ENCODE measurements at places on chromosomes 7 and 10. TPM values are rescaled to one million over a fixed set of nuclear protein-coding genes. Genes with fewer than 3 reads are reported as not detected.

The ADCY1 gene
- 5.5 TPM for polyA plus RNA-seq

The CREB3L2 gene
- 51.8 TPM for polyA plus RNA-seq

The C10orf53 gene
- not detected for polyA plus RNA-seq

The SFTPA1 gene
- polyA plus RNA-seq: not detected

The OIT3 gene
- 3.4 TPM for polyA plus RNA-seq

The SPDYE6 gene
- polyA plus RNA-seq: 2.0 TPM

The NUTM2D gene
- polyA plus RNA-seq: 7.6 TPM

The WDFY4 gene
- polyA plus RNA-seq: 2.4 TPM

The JAZF1 gene
- 14.7 TPM for polyA plus RNA-seq

The C7orf57 gene
- polyA plus RNA-seq: 0.66 TPM

The CDC14C gene
- polyA plus RNA-seq: not detected

The CALHM2 gene
- 12.8 TPM for polyA plus RNA-seq

The IQCE gene
- polyA plus RNA-seq: 16.5 TPM

The SYT15B gene
- 2.7 TPM for polyA plus RNA-seq

The CRTAC1 gene
- 4.4 TPM for polyA plus RNA-seq

The CXCL12 gene
- polyA plus RNA-seq: 471 TPM

DNA sequence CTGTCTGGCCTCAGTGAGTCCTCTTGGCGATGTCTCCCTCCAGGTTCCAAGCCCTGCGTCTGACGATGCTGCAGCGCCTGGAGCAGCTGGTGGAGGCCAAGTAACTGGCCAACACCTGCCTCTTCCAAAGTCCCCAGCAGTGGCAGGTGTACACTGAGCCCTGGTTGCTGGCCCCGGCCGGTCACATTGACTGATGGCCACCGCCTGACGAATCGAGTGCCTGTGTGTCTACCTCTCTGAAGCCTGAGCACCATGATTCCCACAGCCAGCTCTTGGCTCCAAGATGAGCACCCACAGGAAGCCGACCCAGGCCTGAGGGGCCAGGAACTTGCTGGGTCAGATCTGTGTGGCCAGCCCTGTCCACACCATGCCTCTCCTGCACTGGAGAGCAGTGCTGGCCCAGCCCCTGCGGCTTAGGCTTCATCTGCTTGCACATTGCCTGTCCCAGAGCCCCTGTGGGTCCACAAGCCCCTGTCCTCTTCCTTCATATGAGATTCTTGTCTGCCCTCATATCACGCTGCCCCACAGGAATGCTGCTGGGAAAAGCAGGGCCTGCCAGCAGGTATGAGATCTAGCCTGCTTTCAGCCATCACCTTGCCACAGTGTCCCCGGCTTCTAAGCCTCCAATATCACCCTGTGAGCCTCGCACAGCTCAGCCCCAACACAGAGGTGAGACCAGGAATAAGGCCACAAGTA lies 7.3 kb upstream of the ZNF22 start:
- no peak for DNase-seq

GRCh38 chr7:111789870-111790269 lies 227.6 kb upstream of the IMMP2L start:
- no peak for DNase-seq

DNA sequence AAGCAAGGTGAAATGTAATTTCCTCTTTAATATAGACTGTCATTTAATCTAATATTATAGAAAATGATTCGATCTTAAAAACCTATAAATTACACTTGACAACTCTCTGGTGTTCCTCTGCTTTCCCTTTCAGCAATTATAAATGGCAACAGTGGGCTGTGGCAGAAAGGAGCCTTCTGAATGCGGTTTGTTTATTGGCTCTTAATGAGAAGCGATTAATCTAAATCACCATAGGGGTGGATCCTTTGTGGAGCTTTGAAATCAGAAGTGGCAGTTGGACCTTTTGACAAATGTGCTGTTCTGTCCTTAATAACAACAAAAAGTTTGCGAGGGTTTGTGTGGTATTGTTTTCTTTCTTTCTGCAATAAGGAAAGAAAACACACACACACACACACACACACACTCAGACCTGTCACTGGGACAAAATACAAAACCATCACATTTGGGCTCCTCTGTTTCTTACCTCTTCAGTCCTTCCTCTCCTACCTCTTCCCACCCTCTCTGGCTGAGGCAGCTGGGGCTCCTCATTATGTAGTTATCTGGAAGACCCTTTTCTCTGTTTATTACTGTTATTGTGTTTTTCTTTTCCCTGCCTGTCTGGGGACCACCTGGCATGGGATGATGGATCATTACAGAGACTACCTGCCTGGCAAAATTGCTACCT lies 316.2 kb downstream of the SORCS3 start:
- no peak for DNase-seq

GRCh38 chr10:51667678-51668335 lies 31.6 kb downstream of the CSTF2T start:
- no peak for DNase-seq

DNA sequence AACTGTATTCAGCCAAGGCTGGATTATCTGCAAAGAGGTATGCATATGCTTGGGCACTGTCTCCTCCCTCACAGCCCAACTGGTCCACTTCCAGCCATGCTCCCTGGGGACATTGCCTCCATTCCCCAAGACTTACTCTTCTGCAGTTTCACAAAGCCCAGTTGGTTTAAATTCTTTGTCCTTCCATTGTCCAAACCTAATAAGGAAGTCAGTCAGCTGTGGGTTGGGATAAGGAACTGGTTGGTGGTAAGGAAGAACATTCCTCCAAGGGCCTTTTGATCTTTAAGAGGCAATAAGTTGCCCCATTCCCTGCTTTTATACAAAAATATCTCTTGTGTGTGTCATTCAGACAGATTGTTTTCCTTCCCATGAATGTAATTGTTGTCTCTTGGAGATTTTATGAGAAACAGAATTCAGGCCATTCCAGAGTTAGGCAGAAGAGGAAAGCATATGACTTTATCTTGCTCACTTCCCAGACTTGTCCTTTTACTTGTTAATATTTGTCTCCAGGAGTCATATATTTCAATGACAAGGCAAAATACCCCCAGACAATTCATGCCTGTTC lies 673.7 kb downstream of the SUGCT start:
- DNase-seq: no peak

- no peak for DNase-seq
Observed at GRCh38 chr10:71831646-71832552, 19.2 kb downstream of the PSAP start.

DNA sequence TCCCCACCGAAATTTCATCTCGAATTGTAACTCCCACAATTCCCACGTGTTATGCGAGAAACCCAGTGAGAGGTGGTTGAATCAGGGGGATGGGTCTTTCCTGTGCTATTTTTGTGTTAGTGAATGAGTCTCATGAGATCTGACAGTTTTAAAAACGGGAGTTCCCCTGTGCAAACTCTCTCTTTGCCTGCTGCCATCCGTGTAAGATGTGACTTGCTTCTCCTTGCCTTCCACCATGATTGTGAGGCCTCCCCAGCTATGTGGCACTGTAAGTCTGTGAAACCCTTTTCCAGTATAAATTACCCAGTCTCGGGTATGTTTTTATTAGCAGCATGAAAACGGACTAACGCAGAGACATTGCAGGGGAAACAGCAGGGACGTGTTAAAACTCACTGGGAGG lies 5.3 kb upstream of the OLAH start:
- no peak for DNase-seq

DNA sequence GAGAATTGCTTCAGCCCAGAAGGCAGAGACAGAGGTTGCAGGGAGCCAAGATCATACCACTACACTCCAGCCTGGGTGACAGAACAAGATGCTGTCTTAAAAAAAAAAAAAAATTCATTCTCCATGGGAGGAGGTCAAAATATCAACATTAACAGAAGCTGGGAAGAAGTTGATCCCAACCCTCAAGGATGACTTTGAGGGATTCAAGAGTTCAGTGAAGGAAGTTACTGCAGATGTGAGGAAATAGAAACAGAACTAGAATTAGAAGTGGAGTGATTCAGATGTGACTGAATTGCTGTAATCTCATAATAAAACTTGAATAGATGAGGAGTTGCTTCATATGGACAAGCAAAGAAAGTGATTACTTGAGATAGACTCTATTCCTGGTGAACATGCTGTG lies 19.7 kb upstream of the RPEL1 start:
- no peak for DNase-seq

GRCh38 chr7:93890464-93891068 lies at the start of gene TFPI2:
Gene TFPI2, minus strand, starts transcription at chr7:93890753. Its CDS starts 75 bp downstream, at chr7:93890678.
- DNase-seq: peak; percentile 41

DNA sequence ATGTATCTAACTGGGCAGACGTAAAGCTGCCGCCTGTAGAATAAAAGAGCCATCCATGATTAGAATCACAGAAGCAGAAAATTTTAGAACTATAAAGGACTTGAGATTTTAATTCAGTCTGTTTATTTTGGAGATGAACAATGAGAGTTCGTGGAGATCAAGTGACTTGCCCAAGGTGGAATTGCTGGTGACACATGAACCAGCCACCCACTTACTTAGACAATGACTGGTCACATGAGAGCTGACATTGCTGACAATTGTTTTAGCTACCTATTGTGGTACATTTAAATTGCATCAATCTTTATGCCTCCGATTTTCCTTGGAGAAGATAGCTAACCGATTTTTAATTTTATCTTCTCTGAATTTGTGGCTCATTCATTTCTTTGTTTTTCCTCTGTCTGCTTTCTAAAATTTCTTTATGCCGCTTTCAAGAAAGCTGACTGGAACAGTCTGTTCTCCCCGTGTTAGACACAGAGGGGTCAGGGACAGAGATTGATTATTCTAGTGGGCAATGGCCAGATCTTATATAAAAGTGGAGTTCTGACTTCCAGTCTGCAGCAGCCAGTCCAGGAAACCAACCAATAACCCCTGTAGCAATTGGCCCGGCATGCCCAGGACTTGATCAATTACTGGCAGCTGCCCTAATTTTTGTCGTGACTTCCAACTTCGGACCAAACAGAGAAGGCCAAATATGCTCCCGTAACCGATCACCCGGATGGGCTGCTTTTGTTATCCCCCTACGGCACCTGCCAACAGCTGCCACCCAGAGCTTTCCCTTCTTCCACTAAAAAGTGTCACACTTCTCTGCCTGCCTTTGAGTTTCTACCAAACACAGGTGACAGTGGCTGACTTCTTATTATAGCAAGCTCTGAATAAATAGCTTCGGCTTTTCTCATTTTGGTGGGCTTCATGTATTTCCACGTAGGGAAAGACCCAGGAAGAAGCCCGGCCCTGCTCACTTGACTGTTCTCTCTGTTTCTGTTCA lies 241.6 kb downstream of the CAMK1D start:
- no peak for DNase-seq

GRCh38 chr7:70944516-70944915 lies 187.4 kb upstream of the GALNT17 start:
- DNase-seq: no peak

DNA sequence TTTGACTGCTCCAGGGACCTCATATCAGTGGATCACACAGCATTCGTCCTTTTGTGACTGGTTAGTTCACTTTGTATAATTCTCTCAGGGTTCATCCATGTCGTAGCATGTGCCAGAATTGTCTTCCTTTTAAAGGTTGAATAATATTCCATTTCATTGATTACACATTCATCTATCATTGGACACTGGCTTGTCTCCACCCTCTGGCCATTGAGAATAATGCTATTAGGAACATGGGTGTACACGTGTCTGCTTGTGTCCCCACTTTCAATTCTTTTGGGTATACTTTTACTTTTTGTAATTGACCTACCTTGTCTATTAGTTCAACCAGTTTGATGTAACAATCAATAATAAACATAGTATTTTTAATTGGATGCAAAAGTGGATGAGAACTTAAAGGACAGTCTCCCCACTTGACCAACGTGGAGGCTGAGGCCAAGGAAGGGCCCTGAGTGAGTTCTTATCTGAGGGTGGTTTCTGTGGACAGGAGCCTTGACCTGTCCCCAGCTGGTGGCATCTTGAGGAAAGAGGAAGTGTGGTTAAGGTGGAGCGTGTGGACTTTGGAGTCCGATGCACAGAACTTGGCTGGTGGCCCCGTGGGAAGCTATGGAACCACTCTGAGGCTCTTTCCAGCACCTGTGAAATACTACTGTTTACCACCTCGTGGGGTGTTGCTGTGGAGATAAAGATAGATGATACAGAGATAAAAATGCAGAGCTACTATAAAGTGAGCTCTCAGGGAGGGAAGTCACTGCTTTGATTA lies 16.6 kb downstream of the WDFY4 start:
- DNase-seq: no peak

- no peak for DNase-seq
Observed at GRCh38 chr7:138854115-138854645, 56.2 kb upstream of the ATP6V0A4 start.

DNA sequence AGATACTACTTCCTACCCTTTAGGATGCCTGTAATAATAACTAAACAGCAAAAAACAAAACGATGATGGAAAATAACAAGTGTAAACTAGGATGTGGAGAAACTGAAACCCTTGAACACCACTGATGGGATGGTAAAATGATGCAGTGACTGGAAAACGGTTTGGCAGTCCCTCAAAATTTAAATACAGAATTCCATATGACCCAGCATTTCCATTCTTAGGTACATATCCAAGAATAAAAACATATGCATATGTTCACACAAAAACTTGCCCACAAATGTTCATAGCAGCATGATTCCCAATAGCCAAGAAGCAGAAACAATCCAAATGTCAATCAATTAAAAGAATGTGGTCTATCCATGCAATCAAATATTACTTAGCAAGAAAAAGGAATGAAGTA lies 25.8 kb downstream of the SMURF1 start:
- DNase-seq: no peak

DNA sequence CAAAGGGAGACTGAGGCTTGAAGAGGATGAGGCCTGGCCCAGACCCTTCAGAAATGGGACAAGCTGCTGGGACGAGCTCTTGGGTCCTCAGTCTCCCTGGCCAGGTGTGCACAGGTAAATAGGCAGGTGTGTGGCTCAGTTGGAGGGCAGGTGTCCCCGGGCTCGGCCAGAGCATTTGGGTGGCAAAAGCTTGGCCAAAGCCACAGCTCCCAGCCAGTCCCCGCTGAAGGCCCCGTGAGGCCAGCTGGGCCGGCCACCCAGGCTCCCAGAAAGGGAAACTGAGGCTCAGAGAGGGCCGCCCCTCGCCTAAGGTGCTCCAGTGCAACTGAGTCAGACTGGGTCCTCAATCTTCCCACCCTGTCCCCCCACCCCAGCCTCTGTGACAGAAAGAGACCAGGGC lies 37.3 kb downstream of the MICALL2 start:
- no peak for DNase-seq

GRCh38 chr7:93040355-93040754 lies 77.4 kb downstream of the SAMD9 start:
- no peak for DNase-seq

DNA sequence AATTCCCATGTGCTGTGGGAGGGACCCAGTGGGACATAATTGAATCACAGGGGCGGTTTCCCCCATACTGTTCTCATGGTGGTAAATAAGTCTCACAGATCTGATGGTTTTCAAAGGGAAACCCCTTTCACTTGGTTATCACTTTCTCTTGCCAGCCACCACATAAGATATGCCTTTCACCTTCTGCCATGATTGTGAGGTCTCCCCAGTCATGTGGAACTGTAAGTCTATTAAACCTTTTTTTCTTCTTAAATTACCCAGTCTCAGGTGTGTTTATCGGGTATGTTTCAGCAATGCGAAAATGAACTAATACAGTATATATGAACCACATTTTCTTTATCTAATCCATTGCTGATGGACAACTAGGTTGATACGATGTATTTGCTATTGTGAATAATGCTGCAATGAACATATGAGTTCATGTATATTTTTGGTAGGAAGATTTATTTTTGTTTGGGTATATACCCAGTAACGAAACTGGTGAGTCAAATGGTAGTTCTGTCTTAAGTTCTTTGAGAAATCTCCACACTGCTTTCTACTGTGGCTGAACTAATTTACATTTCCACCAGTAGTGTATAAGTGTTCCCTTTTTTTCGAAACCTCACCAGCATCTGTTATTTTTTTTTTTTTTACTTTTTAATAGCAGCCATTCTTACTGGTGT lies 70.0 kb upstream of the HGF start:
- no peak for DNase-seq

- no peak for DNase-seq
Observed at GRCh38 chr7:40870108-40870507, 735.3 kb downstream of the SUGCT start.

- peak; percentile 35 for DNase-seq
Observed at GRCh38 chr7:29989257-29989995, at the start of gene SCRN1. Gene SCRN1, minus strand, starts transcription at chr7:29989801. Its CDS starts 20,734 bp downstream, at chr7:29969067.

Measured in left renal pelvis (tissue), 4 donors.